Glutamatergic neuron (in vitro differentiated cells): ENCODE measurements at places on chromosomes 3 and 15. TPM values are rescaled to one million over a fixed set of nuclear protein-coding genes. Genes with fewer than 3 reads are reported as not detected.
A peak's percentile ranks its signal among the peaks of the same experiment; 100 is the strongest.

GRCh38 chr3:19022546-19022945 is 125.8 kb upstream of the KCNH8 start:
- no peak for DNase-seq
- H3K27me3 ChIP-seq, result no peaks in the 10 kb centered on the region
- H3K27ac ChIP-seq, result no peak overlapping the region
- H3K36me3 ChIP-seq, result no peaks in the 10 kb centered on the region

- H3K4me1 ChIP-seq, result peaks cover 30% of the 10 kb centered on the region
- no peak overlapping the region for H3K27ac ChIP-seq
- H3K36me3 ChIP-seq, result no peaks in the 10 kb centered on the region
- peaks cover 6% of the 10 kb centered on the region for H3K27me3 ChIP-seq
- H3K4me3 ChIP-seq, result peak overlapping the region; percentile 49
- peak; percentile 70 for DNase-seq
These were observed 70.7 kb downstream of the SLC12A8 start for GRCh38 chr3:125141596-125142419.

DNA sequence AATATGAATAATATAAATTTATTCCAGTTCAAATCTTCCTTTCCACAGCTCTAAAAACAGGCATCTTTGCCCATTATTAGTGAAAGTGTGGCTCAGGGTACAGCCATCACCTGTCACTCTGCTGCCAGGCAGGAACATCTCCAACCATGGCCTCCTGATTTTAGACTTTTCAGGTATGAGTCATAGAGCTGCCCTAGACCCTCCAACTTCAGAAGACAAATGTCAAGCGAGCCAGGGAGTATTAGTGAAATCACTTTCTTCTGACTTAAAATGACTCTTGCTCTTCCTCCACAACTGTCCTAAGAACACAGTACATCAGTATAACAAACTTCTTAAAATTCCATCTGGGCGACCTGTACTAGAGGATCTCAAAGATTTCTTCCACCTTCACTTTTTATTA is 78.1 kb upstream of the AKAP13 start:
- peaks cover 2% of the 10 kb centered on the region for H3K4me1 ChIP-seq
- H3K36me3 ChIP-seq, result no peaks in the 10 kb centered on the region
- no peaks in the 10 kb centered on the region for H3K27me3 ChIP-seq

GRCh38 chr3:165775824-165776223 is 61.4 kb downstream of the BCHE start:
- H3K27ac ChIP-seq, result no peak overlapping the region
- no peaks in the 10 kb centered on the region for H3K36me3 ChIP-seq
- no peaks in the 10 kb centered on the region for H3K27me3 ChIP-seq

GRCh38 chr15:92571824-92572223 is 83.8 kb downstream of the FAM174B start:
- no peak for DNase-seq
- H3K36me3 ChIP-seq, result peaks cover 10% of the 10 kb centered on the region
- H3K27ac ChIP-seq, result no peak overlapping the region
- H3K4me3 ChIP-seq, result no peak overlapping the region

GRCh38 chr15:63560741-63561448 is 36.3 kb upstream of the FBXL22 start:
- H3K27me3 ChIP-seq, result no peaks in the 10 kb centered on the region
- H3K27ac ChIP-seq, result no peak overlapping the region
- no peak for DNase-seq
- H3K36me3 ChIP-seq, result no peaks in the 10 kb centered on the region
- no peak overlapping the region for H3K4me3 ChIP-seq

GRCh38 chr3:72489901-72490300 is 358.3 kb downstream of the SHQ1 start:
- H3K27me3 ChIP-seq, result peaks cover 3% of the 10 kb centered on the region
- H3K27ac ChIP-seq, result peak overlapping the region; percentile 24
- no peaks in the 10 kb centered on the region for H3K36me3 ChIP-seq
- DNase-seq, result no peak
- no peak overlapping the region for H3K4me3 ChIP-seq

The PRTG gene
- total RNA-seq, result 19.4 TPM

The EOMES gene
- total RNA-seq, result not detected
